ENCODE measurements at places on chromosomes 3 and 15. TPM values are rescaled to one million over a fixed set of nuclear protein-coding genes. Genes with fewer than 3 reads are reported as not detected.

DNA sequence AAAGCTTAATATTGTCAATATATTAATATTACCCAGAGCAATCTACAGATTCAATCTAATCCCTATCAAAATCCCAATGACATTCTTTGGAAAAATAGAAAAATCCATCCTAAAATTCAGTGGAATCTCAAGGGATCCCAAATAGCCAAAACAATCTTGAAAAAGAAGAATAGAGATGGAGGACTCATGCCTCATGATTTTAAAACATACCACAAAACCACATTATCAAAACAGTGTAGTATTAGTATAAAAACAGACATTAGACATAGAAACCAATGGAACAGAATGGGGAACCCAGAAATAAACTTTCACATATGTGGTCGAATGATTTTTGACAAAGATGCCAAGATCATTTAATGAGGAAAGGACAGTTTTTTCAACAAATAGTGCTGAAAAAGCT lies 14.6 kb downstream of the NEK4 start:
- no peak for DNase-seq

Gene FES
- polyA plus RNA-seq, result 0.03 TPM

Gene TNK2
- polyA plus RNA-seq, result 17.3 TPM

Gene SH2D7
- not detected for polyA plus RNA-seq

Gene PYGO1
- 2.3 TPM for polyA plus RNA-seq

All from SK-N-SH (cell line).